ENCODE measurements at places on chromosomes 6 and 20.

DNA sequence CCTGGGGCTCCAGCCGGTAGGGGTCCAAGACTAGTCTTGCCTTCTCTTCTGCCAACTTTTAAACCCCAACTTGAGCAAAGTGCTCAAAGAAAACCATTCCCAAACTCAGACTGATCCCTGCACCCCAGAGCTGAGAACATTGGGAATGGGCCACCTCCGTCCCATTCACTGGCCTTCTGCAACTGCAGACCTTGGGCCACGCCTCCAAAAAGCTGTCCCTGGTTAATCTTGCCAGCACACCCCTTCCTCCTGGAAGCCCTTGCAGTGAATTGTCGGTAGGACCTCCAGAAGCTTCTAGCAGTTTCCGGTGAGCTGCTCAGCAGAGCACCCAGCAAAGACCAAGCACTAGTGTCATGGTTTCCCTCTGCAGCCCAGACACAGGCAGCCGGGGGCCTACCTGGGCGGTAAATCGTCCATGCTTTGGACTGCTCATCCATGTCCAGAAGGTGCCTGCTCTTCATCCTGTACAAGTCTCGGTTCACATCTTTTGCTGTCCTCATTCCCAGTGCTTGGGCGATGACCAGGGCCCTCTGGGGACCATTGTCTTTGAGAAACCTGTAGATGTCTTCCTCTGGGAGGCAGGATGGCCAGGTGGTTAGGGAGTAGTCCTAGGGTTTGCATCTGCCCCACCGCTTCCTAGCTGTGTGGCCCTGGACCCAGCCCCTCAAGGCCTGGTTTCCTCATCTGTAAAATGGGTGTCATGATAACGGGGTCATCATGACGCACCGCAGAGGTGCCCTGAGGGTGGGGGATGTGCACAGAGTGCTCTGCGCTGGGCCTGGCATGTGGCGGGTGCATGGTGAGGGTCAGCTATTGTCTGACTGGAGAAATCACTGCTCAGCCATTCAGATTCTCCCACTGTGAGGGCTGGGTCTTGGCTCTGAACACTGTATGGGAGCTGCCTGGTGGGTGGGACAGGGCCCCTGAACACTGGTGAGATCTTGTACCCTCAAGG is 5.5 kb downstream of the ZBP1 start:
- no peak for DNase-seq

- no peak for DNase-seq
Observed at GRCh38 chr20:36527331-36528125, 13.8 kb upstream of the MYL9 start.

- DNase-seq = no peak
Observed at GRCh38 chr6:132887204-132887603, 72.8 kb downstream of the RPS12 start.

GRCh38 chr6:163565140-163565539 is 150.6 kb downstream of the QKI start:
- DNase-seq = no peak
